Stimulated activated CD8-positive, alpha-beta memory T cell treated with anti-CD3 and anti-CD28 coated beads, Interleukin-4, amount 100 ng/mL, for 1 hour (primary cell): ENCODE measurements at places on chromosomes 11 and 22.

DNA sequence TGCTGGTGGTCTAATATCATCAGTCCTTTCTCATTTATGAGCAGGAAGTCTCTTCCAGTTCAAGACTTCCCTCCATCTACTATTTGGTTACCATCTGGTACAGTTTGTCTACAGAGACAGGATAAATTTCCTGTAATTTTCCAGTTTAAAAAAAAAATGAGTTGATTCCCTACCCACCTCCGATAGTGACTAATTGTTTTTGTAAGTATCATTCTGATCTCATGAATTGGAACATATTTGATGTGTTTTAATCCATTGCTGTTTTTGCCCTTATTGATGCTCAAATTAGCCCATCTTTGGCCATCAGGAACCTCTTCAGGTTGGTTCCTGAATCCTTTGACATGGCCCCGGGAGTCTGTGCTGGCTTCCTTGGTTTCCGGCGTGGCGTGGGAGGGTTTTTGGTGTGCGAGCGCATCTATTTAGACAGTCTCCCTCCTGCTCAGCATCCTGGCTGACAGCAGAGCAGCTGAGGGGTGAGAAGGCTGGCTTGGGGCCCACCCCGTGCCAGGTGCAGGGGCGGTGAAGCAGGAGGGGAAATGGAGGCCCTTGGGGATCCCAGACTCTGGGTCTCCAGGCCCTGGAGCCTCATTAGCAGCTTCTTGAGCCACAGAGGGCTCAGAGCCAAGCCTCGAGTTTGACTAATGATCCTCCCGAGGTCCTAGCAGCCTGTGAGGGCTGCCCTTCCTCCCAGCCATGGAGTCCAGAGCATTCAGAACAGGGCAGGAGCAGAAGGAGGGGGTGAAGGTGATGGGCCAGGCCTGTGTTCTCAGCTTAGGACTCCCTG, 6.8 kb downstream of the OMP start:
- no peak for DNase-seq

- DNase-seq: no peak
Measured at GRCh38 chr11:20122131-20122530, 38.1 kb downstream of the DBX1 start.

DNA sequence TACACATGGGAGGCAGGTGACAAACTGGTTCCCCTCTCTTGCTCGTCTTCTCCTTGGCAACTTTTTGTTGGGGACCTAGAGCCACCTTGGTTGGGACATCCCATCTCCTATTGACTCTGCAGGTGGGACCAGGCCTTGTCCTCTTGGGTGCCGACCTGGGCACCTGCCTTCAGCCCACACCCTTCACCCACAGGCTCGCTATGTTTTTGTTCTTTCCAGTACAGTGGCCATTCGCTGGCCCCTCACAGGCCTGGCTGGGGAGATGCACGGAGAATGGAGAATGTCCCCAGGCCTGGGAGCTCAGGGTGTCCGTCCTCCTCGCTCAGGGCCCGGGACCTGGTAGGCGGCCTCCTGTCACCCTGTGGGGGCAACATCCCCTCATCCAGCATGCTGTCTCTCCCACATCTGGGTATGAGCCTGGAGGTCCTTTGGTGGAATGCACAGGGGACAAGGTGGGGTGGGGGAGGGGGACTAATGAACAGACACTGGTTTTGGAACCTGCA, 14.9 kb upstream of the OMP start:
- no peak for DNase-seq

DNA sequence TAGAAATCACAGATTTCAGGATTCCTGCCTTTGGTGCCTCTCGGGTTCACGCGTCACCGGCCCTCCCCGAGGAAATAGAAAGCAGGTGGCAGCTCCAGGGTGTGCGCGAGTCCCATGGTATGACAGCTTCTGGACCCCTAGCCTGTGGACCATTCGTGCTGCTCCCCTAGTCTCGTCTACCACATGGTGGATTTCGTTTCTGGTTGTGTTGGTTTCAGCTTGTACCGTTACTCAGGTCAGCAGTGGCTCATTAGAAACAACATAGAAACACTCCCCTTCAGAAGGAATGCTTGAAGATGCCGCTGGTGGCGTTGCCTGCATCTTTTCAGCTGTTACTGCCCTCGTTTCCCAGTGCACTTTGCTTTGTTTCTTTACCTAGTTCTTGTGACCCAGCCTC, 700 bp downstream of the TTC17 start:
- no peak for DNase-seq

DNA sequence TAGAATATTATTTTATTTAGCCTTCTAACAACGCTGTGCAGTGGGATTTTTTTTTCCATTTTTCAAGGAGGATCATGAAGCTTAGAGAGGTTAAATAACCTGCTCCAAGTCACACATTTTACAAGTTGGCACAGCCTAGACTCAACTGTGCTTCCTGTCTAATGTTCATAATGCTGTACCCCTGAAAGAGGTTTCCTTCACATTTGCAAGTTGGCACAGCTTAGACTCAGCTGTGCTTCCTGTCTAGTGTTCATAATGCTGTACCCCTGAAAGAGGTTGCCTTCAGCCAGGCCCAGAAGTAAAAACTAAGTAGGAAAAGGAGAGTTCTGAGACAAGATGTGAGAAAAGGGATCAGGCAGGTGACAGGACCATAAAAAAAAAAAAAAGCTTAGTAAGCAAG, 7.9 kb upstream of the HEPACAM start:
- DNase-seq: no peak

DNA sequence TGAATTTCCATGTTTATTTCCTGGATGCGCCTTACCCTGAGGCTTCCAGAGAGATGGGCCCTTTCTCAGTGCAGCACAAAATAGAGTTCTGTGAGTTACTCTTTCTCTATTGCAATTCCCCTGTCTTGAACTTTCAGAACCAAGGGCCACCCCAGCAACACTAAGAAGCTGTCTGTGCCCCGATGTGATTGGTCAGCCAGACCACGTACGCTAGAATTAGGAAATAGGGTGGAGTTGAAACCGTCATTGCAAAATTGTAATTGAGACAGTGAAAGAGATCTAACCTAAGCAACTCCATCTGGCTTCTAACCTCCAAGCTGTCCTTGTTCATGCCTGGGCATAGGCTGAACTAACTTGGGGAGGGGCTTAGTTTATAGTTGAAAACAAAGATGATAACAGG, 981.3 kb downstream of the OPCML start:
- no peak for DNase-seq

DNA sequence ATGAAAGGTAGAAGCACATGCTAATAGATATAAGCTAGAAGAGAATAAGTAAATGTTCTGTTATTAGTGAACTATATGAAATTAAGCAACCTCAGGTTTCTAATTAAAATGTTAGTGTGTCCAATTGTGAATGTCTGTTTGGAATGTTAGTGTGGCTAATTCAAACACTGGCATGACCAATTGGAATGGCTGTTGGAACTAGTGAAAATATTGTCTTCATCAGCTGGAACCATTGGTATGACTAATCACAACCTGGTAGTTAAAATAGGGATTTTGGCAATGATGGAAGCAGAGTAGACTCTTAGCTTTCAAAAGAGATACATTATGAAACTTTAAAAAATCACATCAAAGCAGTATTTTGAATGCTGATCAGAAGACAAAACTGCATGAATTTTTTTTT, 66.8 kb downstream of the CYB5R2 start:
- no peak for DNase-seq

DNA sequence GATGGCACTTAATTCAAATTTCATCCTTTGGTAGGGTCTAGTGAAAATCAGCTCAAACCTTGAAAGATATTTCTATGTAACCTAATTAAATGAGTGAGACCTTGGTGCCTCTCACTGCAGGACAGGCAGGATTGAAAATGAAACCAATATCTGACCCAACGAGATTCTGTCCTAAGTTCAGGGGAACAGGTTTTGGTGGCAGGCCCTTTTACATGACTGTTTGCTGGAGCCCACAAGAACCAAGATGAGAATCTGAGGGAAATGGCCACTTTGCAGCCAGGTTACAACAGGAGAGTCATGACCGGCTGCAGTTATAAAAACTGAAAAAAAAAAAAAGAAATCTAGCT, 130.2 kb downstream of the TRIM44 start:
- no peak for DNase-seq

- DNase-seq: no peak
Measured at GRCh38 chr11:69509381-69509780, 27.9 kb downstream of the LINC01488 start.

- DNase-seq: no peak
Measured at GRCh38 chr11:8834379-8834778, 76.6 kb upstream of the AKIP1 start.

GRCh38 chr22:27888310-27888709, 30.7 kb downstream of the PITPNB start:
- DNase-seq: no peak

DNA sequence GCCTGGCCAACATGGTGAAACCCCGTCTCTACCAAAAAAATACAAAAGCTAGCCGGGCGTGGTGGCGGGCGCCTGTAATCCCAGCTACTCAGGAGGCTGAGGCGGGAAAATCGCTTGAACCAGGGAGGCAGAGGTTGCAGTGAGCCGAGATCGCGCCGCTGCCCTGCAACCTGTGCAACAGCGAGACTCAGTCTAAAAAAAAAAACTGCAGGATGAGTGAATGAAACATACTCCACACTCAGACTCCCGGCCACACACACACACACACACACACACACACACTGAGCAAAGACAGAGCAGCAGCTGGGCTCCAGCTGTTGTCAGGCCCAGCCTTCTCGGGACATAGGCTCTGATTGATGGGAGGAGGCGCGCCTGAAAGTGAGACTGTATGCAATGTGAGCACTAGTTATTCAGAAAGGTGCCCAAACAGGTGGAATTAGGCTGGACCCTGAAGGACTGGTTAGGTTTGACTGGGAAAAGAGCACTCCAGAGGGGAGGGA, 1.5 kb upstream of the PLEKHA7 start:
- no peak for DNase-seq

DNA sequence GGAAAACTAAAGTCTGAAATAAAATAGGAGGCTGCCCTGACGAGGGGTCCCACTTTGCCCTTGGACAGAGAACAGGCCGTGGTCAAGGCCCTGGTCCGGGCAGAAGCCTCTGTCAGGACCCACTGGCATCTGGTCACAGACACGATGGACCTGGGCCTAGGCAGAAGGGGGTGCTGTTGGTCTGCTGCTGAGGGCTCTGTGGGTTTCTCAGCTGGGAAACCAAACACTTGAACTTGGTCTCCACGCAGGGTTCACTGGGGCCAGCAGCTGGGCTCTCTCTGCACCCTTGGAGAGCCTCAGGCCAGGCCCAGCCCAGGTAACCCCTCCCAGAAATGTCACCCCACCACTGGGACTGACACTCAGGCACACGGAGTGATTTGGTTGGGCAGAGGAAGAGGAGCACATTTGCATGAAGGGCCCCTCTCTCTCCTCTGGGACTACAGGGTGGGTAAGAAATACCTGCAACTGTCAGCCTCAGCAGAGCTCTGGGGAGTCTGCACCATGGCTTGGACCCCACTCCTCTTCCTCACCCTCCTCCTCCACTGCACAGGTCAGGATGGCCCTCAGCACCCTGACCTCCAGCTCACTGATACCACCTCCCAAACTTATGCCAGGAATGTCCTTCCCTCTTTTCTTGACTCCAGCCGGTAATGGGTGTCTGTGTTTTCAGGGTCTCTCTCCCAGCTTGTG, 48.1 kb upstream of the TOP3B start:
- DNase-seq: no peak

GRCh38 chr11:61895046-61895717, 3.8 kb upstream of the FADS3 start:
- no peak for DNase-seq

DNA sequence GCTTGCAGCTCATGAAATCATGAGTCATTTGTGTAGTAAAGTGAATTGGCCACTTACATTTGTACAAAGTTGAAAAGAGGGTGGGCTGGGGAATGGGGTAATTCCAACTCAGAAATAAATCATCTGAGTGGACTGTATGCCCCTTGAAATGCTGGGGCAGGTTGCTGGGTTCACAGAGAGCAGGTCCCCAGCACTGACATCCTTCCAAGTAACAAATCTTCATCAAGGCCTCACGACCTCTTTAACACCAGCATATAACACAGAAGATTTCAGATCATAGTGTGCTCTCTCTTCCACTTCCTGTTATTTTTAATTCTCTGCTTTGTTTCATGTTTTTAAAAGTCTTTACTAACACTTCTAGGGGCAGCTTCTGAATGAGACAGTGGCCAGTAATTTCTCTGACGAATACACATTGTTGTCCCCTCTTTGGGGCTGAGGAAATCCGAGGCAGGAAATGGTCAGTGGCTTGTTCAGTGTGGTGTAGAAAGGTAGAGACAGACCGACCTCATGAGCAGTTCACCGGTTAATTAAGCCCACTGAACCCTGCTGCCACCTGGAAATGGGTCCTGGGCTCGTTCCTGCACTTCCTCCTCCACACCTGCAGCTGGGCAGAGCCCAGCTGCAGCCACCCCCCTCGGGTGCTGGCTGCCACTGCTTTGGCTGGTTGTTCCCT, 127.7 kb downstream of the MAML2 start:
- no peak for DNase-seq

- no peak for DNase-seq
Measured at GRCh38 chr22:42217019-42217751, 53.3 kb downstream of the TCF20 start.

- DNase-seq: no peak
Measured at GRCh38 chr11:101127699-101128570, 1.7 kb downstream of the PGR start.

DNA sequence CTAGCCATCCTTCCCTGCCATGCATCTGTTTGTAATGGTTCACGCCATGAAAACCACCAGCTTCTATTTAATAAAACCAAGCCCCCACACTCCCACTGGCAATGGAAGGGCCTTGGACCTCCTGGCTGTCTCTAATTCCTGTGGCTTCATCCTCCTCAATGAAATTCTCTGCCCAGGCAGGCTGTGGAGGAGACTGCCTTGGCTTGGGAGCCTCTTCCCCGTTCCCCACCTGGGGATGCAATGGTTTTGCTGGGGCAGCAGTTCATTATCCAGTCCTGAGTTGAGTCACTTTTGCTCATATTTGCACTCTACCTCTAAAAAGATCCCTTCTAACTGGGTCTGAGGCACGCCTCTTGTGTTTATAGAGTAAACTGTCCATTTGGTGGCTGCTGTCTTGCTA, 515.8 kb downstream of the NTM start:
- DNase-seq: no peak

DNA sequence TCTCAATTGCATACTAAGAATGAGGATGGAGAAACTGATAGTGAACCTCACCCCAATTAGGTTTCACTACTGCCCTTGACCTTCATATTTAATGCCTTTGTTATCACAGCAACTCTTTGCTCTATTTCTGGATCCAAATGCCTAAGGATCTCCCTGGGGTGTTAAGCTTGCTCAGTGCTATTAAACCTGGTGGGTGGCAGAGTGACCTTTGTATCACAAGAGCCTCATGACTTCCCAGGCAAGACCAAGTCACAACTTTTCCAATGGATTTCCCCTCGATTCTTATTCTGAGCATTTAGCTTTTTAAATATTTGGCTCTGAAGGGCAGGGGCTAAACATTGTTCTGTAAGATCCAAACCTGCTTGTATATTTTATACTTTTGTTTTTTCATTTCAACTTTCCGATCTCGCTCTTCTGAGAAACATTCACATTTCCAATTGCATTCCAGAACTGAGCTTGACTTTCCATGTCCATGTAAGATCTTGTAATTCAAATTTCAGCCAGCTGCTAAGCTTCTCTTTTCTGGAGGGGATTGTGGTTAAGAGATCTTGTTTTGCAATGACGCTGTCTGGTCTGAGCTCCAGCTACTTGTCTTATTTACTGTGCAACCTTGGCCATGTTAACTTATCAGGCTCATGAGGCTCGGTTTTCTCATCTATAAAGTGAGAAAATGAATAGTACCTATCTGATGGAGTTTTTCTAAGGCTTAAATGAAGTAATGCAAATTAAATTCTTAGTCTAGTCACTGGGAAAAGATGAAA, 6.4 kb upstream of the EHF start:
- no peak for DNase-seq

GRCh38 chr11:41394521-41395195, 64.8 kb downstream of the LRRC4C start:
- no peak for DNase-seq

GRCh38 chr22:30089655-30089974, 9.4 kb downstream of the HORMAD2 start:
- DNase-seq: no peak
